ENCODE measurements at places on chromosomes 1 and 21. TPM values are rescaled to one million over a fixed set of nuclear protein-coding genes. Genes with fewer than 3 reads are reported as not detected.

GRCh38 chr1:117570988-117571409 lies 34.8 kb upstream of the TENT5C start:
- no peaks in the 10 kb centered on the region for H3K36me3 ChIP-seq
- no peak for DNase-seq
- no peak overlapping the region for H3K4me3 ChIP-seq

GRCh38 chr1:17308593-17308992 lies 596 bp downstream of the PADI4 start:
- H3K4me1 ChIP-seq, result no peaks in the 10 kb centered on the region
- DNase-seq, result no peak
- H3K27me3 ChIP-seq, result no peaks in the 10 kb centered on the region
- H3K27ac ChIP-seq, result no peak overlapping the region
- no peak overlapping the region for H3K4me3 ChIP-seq
- H3K36me3 ChIP-seq, result no peaks in the 10 kb centered on the region

GRCh38 chr1:6460301-6461050 lies 5.5 kb downstream of the TNFRSF25 start:
- H3K27me3 ChIP-seq, result no peaks in the 10 kb centered on the region
- no peak overlapping the region for H3K27ac ChIP-seq
- no peaks in the 10 kb centered on the region for H3K4me1 ChIP-seq

GRCh38 chr1:202861420-202862132 lies 27.4 kb downstream of the RABIF start:
- no peaks in the 10 kb centered on the region for H3K36me3 ChIP-seq
- peak; percentile 95 for DNase-seq
- peak overlapping the region; percentile 89 for H3K4me3 ChIP-seq
- H3K4me1 ChIP-seq, result peaks cover 5% of the 10 kb centered on the region
- no peak overlapping the region for H3K27ac ChIP-seq

DNA sequence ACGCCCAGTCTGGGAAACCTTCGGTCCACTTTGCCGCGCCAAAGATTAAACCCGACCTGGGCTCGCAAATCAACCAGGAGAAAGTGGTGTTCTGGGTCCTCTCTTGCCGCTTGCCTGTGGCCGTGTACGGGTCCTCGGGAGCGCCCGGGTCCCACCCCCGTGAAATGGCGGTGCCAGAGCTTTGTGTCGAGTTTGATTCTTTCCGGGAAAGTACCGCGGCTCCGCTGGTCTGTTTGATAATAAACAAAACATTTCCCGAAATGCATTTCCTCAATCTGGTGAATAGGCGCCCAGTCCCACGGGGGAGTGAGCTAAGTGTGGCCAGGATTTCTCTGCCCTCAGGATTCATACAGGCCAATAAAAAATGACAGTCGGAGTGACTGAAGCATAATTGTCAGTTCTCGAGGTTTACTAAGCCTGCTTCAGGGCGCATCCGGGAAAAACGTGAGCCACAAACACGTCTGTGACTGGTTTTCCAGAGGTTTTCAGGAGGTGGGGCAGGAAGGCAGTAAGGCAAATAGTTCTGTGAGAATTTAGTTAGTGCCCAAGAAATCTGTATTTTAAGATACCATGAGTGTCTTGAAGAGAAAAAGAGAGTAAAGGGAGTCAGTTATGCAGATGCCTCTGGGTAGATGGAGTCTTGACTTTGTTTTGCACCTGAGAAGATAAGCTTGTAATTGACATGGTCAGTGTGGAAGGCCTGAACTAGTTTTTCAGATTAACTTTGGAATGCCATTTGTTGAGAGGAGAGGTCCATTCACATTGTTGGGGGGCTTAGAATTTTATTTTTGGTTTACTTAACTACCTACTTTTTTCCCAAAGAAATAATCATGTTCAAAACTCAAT lies 675 bp downstream of the IFNAR1 start:
- peak overlapping the region; percentile 81 for H3K4me3 ChIP-seq
- H3K27ac ChIP-seq, result peak overlapping the region; percentile 94
- no peaks in the 10 kb centered on the region for H3K36me3 ChIP-seq
- DNase-seq, result peak; percentile 30
- H3K27me3 ChIP-seq, result no peaks in the 10 kb centered on the region

Gene ATP6V0B
- total RNA-seq, result 115 TPM

DNA sequence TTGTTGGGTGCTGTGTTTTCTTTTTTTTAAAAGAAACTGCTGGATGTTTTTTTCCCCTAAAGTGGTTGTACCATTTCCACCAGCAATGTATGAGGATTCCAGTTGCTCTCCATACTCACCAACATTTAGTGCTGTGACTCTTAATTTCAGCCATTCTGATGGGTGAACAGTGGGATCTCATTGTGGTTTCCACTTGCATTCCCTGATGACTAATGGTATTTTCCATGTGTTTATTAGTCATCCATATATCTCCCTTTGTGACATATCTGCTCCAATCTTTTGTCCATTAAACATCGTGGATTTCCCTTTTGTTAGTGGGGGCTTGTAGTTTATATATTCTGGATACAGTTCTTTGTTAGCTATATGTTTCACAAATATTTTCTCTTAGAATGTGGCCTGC lies 206.0 kb downstream of the CAMTA1 start:
- no peak overlapping the region for H3K4me3 ChIP-seq
- no peak overlapping the region for H3K27ac ChIP-seq
- no peaks in the 10 kb centered on the region for H3K36me3 ChIP-seq

DNA sequence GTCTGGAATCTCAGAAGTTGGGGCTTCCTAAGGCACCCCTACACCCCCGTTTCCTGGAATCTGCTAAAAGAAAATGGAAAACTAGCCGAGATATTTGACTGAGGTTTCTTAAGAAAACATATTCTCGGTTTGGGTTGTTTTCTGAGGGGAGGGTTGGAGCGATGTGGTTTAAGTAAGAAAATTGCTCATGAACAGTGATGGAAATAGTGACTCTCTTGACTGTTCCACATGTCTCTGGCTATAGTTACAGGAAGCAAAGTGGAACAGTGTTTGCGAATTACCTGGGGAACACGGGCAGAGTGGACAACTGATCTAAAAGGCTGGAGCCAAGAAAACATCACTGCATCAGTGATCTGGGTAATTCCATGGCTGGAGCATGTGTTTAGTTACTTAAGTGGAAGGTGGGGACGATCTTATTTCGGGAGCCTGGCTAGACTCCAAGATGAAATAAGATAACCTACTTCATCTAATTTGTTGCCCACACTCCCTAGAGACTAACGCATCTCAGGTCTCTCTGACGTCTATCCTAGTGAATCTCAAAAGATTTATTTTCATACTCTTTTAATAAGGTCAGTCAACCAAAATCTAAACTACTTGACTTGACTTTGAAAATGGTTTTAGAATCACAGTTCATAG lies 92.4 kb downstream of the KCNJ15 start:
- peak overlapping the region; percentile 90 for H3K27ac ChIP-seq
- H3K27me3 ChIP-seq, result no peaks in the 10 kb centered on the region
- H3K36me3 ChIP-seq, result no peaks in the 10 kb centered on the region

GRCh38 chr21:14753466-14754258 lies 207.5 kb upstream of the SAMSN1 start:
- H3K27me3 ChIP-seq, result no peaks in the 10 kb centered on the region
- no peaks in the 10 kb centered on the region for H3K4me1 ChIP-seq
- H3K4me3 ChIP-seq, result no peak overlapping the region

Gene RCAN3
- 2.0 TPM for total RNA-seq

DNA sequence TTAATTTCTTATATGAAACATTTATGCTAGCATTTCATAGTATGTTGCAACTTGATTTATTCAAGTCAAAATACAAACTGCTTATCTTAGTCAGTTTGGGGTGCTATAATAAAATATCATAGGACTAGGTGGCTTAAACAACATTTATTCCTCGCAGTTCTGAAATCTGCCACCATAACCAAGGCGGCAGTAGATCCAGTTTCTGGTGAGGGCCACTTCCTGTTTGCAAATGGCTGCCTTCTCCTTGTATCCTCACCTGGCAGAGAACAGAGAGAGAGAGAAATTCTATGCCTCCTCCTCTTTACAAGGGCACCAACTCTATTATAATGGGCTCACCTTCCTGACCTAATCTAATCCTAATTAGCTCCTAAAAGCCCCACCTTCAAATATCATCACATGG lies 76.1 kb upstream of the RGS2 start:
- DNase-seq, result no peak
- no peaks in the 10 kb centered on the region for H3K36me3 ChIP-seq
- H3K4me3 ChIP-seq, result no peak overlapping the region
- H3K27ac ChIP-seq, result no peak overlapping the region
- H3K4me1 ChIP-seq, result no peaks in the 10 kb centered on the region

Gene ATP1A4
- total RNA-seq, result not detected

DNA sequence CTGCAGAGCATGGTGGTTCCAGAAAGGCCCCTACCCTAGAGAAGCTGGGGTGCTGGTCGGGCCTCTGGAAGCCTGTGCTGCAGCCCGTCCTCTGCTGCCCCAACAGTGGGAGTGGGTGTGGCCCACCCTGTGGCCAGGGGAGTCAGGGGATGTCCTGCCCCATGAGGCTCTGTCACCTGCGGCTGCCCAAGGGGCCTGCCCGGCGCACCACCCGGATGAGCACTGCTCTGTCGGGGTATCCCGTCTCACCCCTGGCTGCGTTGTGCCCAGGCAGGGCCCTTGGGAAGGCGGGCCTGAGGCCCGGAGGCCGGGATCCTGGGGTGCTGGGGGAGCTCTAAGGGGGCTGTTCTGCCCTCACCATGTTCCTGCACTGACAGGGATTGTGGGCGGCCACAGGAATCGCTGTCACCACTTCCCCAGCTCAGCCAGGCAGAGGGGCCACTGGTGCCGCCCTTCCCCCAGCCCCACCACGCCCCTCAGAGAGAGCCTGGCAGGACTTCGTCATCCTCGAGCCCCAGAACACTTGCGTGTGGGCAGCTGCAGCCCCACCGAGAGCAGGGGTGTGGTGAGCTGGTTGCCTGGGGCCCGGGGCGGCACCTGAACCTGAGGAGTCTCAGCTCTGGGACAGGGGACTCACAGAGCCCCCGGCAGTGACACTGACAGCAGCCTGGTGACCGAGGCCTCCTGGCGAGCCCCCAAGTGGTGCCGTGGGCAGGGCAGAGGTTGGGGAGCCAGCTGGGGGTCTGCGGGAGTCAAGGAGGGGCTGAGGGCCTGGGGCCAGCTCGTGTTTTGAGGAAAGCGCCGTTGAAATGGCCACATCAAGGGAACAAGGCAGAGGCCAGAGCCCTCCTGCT lies 20.2 kb downstream of the PANK4 start:
- H3K4me3 ChIP-seq, result no peak overlapping the region
- no peaks in the 10 kb centered on the region for H3K4me1 ChIP-seq
- no peak for DNase-seq
- H3K27me3 ChIP-seq, result peaks cover 9% of the 10 kb centered on the region
- H3K36me3 ChIP-seq, result peaks cover 37% of the 10 kb centered on the region
- no peak overlapping the region for H3K27ac ChIP-seq

Gene TNFRSF1B
- 139 TPM for total RNA-seq

DNA sequence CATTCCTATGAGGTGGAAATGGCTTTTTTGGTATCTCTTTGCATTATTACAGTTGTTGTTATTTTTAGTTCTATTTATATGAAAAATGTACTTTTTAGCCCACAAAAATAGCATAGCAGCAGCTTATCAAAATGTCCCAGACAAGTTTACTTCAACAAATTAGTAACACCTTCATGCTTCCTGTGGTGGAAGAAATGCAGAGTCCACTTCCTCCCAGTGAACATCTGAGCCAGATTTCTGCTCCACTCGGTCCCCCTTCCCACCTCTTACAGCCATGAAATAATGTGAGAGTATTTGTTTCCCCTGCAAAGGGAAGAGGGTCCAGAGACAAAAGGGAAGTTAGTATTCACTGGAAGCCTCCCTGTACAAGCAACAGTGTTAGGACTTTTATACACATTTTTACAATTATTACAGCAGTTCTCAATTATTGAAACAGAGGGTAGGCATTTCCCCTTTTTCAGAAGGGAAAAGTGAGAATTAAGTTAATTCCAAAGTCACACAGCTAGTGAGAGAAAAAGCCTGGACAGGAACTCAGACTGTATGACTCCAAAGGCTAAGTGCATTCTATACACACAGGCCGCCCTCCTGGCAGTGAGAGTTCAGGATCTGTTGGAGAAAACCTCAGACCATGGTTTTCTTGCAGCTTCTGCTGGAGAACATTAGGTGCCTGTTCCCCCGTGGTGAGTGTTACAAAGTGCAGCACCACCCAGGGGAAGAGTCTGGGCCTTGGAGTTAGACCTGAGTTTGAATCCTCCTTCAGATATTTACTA lies 126.5 kb downstream of the PBX1 start:
- peaks cover 3% of the 10 kb centered on the region for H3K36me3 ChIP-seq
- no peak for DNase-seq
- peaks cover 2% of the 10 kb centered on the region for H3K4me1 ChIP-seq

DNA sequence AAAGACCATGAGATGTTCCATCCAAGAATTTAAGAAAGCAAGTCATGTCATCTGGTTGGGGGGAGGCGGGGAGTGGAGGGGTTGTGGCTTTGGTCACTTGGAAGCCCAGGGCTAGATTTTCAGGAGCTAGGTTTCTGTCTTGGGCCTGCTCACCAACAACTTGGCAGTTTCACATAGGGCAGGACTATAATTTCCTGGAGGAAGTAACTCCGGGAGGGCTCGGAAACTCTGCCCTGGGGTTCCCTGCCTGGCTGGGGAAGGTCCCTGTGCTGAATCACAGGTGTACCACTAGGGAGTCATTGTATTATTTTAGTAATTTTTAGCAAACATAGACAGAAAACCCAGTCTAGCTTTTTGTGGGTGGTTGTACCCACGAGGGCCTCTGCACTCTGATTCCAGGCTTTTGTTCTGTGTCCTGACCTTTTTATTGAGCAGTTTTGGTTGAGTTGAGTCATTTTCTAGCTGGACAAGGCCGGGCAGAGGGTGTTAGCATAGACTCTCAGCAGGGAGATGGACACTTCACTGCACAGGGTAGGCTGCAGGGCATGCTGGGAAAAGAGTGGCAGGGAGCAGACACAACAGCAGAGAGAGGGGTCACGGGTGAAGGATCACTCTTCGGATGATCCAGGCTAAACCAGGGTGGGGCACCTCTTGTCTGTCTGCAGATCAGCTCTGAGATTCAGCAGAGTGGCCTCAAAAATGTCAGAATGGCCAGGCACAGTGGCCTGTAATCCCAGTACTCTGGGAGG lies 144.7 kb downstream of the GRIK3 start:
- H3K27ac ChIP-seq, result no peak overlapping the region
- no peaks in the 10 kb centered on the region for H3K36me3 ChIP-seq
- DNase-seq, result no peak

GRCh38 chr1:172477741-172478140 lies 33.9 kb upstream of the PIGC start:
- H3K4me3 ChIP-seq, result no peak overlapping the region
- H3K36me3 ChIP-seq, result no peaks in the 10 kb centered on the region
- DNase-seq, result no peak
- no peak overlapping the region for H3K27ac ChIP-seq

Gene FMO2
- 90.3 TPM for total RNA-seq

DNA sequence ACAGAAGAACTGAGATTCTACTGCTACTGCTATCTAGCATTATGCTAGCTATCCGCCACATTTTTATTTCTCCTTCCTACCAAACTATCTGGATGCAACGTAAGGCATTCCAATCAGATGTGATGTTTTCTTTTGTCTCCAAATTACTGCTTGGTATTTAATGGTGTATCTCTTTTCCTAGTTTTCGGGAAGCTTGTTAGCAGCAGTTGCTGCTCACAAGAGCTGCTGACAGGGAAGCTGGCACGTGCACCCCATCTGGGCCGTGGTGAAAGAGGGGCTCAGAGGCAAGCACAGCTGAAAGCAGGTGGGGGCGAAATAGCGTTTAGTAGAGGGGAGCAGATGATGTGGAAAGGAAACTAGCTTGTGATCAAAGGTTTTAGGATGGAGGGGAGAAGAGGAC lies 57.3 kb downstream of the JAK1 start:
- H3K27me3 ChIP-seq, result no peaks in the 10 kb centered on the region
- no peak overlapping the region for H3K4me3 ChIP-seq
- no peak for DNase-seq
- H3K36me3 ChIP-seq, result no peaks in the 10 kb centered on the region

GRCh38 chr1:244346972-244347618 lies 104.6 kb downstream of the ADSS2 start:
- no peak overlapping the region for H3K4me3 ChIP-seq
- DNase-seq, result no peak
- H3K36me3 ChIP-seq, result no peaks in the 10 kb centered on the region
- no peak overlapping the region for H3K27ac ChIP-seq

Measured in ascending aorta (tissue), 2 donors.